ENCODE measurements at places on chromosomes 7 and 10.

- DNase-seq, result no peak
Measured at GRCh38 chr7:90165724-90166123, 11.5 kb downstream of the STEAP1 start.

- DNase-seq, result no peak
Measured at GRCh38 chr10:58943256-58943890, 233.1 kb upstream of the PHYHIPL start.

- no peak for DNase-seq
Measured at GRCh38 chr10:121307411-121307980, 290.7 kb downstream of the FGFR2 start.

DNA sequence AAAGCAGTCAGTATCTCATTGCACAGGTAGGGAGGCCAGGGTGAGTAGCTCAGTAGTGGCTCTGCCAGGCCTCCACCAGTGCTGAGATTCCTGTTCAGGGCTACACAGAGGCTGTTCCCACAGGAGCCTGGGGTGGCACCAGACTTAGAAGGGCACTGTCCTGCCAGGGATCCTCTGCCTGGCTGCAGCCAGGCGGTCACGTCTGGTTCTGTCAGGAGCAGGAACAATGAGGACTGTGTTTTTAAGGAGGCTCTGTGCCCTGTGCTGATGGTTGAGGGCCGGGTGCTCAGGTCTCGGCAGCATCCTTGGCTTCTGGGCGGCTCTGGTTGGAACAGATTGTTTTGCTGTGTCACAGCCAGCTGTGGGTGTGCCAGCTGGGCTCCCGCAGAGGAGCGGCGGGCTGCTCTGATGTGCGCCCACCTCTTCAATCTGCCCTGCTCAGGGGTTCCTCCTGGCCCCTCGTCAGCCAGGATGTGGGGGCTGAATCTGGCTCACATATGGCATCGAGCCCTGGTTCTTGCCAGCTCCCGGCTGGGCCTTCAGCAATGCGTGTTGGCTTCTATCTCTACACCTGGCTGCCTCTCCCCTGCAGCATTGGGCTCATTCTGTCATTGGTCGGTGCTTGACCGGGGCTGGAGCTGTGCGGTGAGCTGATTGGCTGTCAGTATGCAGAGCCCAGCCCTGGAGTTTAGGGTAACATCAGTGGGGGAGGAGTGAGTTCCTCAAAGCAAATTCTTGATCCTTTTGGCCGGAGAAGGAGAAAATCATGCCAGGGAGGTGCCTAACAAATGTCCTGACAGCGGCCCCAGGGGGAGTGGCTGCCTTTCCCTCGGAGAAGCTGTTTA, 41.2 kb downstream of the TACR2 start:
- peak; percentile 44 for DNase-seq

DNA sequence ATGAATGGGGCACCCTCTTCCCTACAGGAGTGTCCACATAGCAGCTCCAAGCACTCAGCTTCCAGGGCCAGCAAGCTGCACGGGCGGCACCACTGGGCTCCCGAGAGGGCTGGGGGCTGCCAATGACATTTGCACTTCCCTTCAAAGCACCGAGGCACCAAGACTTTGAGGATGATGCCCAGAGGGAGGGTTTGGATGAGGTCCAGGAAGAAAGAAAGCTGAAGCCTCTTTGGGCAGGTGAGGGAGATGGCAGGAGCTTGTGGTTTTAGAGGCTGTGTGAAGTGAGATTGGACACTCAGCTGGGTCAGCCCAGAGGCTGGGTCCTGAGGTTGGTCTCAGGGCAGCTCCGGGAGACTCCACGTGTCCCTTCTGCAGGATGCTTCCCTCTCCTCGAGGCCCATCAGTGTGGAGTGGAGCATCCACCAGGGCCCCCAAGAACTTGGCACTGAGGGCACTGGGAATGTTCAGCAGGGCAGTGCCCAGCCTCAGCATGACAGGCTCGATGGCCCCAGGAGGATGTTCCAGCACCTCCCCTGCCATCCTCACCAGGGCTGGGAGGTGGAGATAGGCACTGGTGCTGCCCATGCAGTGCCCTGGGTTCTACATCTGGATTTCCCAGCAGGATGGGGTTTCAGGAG, 54.9 kb upstream of the IGFBP3 start:
- DNase-seq, result no peak

- DNase-seq, result no peak
Measured at GRCh38 chr7:77958436-77958835, 159.9 kb downstream of the PHTF2 start.

DNA sequence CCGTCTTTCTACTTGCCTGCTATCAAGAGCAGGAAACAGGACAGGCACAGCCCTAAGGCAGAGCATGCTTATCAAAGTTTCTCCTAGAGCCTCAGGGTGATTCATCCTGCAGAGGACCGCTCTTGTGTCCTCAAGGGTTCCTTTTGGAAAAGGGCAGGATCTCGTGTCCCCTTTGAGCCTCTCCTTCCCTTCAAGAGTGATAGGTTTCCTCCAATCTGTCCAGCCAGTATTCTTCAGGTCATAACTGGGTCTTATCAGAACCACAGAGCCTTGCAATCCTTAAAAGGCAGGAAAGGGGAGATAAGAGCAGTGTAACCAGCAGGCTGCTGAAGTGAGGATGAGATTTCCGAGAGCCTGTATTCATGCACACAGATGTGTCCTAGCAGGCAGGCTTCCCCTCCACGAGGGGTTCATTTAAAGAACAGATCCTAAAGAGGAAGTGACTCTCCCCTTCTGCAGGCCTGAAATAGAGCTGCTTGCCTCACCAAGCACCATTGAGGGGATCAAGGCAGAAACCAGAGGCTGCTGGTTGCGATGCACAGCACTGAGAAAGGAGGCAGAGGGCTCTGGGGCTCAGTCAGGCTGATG, 90.5 kb upstream of the SVIL start:
- DNase-seq, result no peak
